ENCODE measurements at places on chromosomes 6 and 20.

- no peak for DNase-seq
Observed at GRCh38 chr20:17752459-17752858, 52.7 kb downstream of the BANF2 start.

GRCh38 chr6:13868236-13868635 lies 53.9 kb upstream of the MCUR1 start:
- DNase-seq: no peak

DNA sequence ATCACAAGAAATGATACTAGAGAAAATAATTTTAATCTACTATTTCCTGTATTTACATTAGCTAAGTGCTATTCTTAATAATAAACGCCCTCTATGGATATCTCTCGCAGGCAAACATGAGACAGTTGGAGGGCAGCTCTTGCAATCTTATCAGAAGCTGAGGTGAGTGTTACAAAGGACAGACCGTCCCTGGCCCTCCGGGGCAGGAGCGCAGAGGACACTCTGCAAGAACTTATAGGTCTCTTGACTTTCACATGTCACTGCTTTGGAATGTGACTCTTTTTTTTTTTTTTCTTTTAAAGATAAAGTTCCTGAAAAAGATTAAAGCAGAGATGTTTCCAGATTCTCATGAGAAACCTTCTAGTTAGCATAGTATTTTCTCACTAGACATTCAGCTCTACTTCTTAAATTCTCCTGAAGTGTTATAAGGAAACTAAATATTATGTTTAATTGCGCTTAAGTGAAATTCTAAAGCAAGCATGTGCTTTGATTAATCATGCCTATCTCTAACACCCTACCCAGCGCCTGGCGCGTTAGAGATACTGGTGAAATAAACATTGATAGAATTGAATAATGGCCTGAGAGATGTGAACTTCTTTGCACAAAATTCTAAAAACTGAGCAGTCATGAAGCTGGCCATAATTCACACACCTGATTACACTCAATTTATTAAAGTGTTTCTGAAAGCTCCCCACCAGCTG lies 57.4 kb downstream of the SYTL3 start:
- DNase-seq: no peak

- peak; percentile 68 for DNase-seq
Observed at GRCh38 chr6:163414946-163415619, 565 bp downstream of the QKI start.

- no peak for DNase-seq
Observed at GRCh38 chr6:4937414-4937813, 66.4 kb downstream of the RPP40 start.

GRCh38 chr6:16742116-16742515 lies 19.1 kb downstream of the ATXN1 start:
- DNase-seq: no peak

DNA sequence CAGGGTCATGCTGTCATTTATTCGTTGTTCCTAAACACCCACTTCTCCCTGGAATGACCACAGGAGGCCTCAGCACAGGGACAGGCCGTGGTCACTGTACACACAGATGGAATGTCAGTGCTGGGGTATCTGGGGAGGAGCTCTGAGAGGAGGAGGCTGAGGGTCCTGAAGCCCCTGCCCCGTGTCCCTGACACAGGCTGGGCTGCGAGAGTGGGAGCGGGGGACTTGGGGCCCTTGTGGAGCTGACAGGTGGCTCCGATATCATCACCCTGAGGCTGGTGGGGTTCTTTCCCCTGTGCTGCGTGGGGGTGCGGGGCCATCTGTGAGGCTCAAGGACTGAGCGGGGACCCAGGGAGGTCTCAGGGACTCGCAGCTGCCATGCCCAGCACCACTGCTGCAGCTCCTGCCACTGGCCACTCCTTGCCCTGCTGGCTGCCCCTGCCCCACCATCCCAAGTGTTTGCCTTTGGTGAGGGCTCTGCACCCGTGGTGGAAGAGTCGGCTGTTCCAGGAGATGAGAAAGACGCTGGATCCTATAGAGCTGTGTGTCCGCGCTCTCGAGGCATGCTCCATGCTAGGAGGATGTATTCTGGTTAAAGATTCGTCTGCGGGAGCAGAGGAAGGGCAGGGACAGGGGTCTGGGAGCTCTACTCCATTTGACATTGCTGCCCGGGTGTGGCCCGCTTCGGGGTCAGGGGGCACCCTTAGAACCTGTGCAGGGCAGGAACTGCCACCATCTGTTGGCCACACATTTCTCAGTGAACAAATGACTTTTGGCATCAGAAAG lies 18.9 kb downstream of the NPEPL1 start:
- peak; percentile 15 for DNase-seq

DNA sequence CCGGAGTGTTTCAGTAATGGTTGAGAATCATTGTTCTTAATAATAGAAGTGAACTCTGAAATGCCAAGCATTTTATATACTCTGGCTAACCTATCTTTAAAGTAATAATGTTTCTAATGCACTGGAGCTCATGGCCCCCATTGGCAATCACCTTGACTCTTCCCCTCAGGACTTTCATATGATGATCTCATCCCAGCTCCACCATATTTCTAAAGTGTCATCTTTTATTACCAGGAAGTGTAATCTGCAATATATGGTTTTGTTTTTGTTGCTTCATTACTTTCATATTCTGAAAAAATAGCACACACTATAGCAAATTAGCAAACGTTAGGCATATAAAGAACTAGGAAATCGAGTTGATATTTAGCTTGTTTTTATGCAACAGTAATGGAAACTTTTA lies 60.3 kb downstream of the TULP4 start:
- DNase-seq: no peak

DNA sequence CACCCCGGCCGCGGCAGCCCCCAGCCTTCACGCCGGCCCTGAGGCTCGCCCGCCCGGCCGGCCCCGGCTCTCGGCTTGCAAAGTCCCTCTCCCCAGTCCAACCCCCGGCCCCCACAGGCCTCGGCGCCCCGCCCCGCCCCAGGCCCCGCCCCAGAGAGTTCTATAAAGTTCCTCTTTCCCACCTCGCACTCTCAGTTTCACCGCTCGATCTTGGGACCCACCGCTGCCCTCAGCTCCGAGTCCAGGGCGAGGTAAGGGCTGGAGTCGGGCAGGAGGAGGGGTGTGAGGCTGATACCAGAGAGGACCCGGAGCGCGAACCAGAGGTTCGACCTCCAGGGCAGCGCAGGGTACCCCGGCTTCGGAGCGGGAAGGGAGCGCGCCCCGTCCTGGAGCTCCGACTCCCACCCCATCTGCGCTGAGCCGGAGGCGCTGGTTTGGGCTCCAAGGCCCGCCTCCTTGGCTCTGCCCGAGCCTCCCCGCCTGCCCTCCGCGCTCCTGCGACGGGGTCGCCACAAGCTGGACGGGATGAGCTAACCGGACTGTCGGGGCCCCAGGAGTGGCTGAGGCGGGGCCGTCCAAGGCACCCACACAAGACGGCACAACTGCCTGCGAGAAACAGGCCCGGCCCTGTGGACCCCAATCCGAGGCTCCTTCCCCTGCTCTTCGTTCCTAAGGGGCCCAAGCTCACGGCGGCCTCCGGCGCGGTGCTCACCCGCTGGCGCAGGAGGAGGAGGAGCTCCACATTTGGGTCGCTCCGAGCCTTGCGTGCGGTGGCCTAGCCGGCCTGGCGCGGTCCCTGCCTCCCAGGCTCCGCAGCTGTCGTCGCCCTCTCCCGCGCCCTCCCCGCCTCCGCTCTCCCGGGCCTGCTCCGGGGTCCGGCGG lies at the start of gene IRF4:
Gene IRF4 (plus strand): TSS at position 194 of the 882 bp plus-strand sequence. CDS start 1,401 bp downstream, outside the sequence.
- no peak for DNase-seq

- no peak for DNase-seq
Observed at GRCh38 chr6:43570876-43571441, 4.9 kb downstream of the XPO5 start.

DNA sequence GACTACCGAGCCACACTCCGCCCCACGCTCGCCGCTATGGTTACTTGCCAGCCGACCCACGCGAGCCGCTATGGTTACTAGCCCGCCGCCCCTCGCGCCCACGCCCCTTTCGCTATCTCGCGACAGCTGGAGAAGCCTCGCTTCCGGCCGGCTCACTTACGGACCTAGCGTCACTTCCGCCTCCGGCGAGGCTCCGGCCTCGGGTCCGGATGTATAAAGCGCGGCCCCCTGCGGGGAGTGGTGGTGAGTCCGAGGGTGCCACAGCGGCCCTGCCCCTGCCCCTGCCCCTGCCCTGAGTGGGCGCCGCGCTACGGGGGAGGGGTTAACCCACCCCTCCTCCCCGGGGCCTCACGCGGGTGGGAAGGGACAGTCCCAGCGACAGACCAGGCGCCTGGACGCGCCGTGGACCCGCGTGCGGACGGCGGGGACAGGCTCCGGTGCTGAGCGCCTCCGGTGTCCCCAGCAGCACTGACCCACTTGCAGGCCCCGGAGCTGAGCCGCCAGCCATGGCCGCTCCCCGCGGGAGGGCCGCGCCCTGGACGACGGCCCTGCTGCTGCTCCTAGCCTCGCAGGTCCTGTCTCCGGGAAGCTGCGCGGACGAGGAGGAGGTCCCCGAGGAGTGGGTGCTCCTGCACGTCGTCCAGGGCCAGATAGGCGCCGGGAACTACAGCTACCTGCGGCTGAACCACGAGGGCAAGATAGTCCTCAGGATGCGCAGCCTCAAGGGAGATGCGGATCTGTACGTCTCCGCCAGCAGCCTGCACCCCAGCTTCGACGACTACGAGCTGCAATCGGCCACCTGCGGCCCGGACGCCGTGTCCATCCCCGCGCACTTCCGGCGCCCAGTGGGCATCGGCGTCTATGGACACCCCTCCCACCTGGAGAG lies at the start of the genes C6orf120 and WDR27:
Gene C6orf120 (plus strand): TSS at position 173 of the 886 bp plus-strand sequence. CDS start 334 bp downstream, at position 507.
Gene WDR27 (minus strand): TSS at position 76 of the 886 bp plus-strand sequence. CDS start 13,024 bp downstream, outside the sequence.
- peak; percentile 97 for DNase-seq

- DNase-seq: no peak
Observed at GRCh38 chr6:157613011-157613522, 210.0 kb upstream of the SNX9 start.

- no peak for DNase-seq
Observed at GRCh38 chr6:14466278-14466677, 348.7 kb downstream of the CD83 start.

GRCh38 chr6:134437376-134437775 lies 119.5 kb upstream of the SGK1 start:
- peak; percentile 12 for DNase-seq

Measured in heart left ventricle (tissue), 16 donors.